Hair follicle dermal papilla cell (primary cell): ENCODE measurements at places on chromosomes 11 and 22. TPM values are rescaled to one million over a fixed set of nuclear protein-coding genes. Genes with fewer than 3 reads are reported as not detected.

The TMEM191C gene
- total RNA-seq, result 0.65 and 0.85 TPM in 2 replicates

The NRGN gene
- total RNA-seq, result not detected in 2 replicates

The PDGFB gene
- 0.12 and 0.16 TPM in 2 replicates for total RNA-seq

The OR52I2 gene
- not detected in 2 replicates for total RNA-seq

The NUMA1 gene
- total RNA-seq, result 247 and 272 TPM in 2 replicates

The SCT gene
- total RNA-seq, result not detected in 2 replicates

The MS4A13 gene
- not detected in 2 replicates for total RNA-seq

The HEPACAM gene
- total RNA-seq, result not detected in 2 replicates

The SLC22A8 gene
- not detected in 2 replicates for total RNA-seq

The UPB1 gene
- total RNA-seq, result 0.16 TPM in 1 of 2 replicates, not detected in the other

The OR2AG1 gene
- not detected in 2 replicates for total RNA-seq
